Dermis microvascular lymphatic vessel endothelial cell (primary cell): ENCODE measurements at places on chromosomes 4 and X. TPM values are rescaled to one million over a fixed set of nuclear protein-coding genes. Genes with fewer than 3 reads are reported as not detected.
A peak's percentile ranks its signal among the peaks of the same experiment; 100 is the strongest.

GRCh38 chr4:103150677-103151076, 47.5 kb downstream of the CENPE start:
- no peak for DNase-seq

GRCh38 chrX:39652336-39652735, 445.4 kb downstream of the BCOR start:
- no peak for DNase-seq

DNA sequence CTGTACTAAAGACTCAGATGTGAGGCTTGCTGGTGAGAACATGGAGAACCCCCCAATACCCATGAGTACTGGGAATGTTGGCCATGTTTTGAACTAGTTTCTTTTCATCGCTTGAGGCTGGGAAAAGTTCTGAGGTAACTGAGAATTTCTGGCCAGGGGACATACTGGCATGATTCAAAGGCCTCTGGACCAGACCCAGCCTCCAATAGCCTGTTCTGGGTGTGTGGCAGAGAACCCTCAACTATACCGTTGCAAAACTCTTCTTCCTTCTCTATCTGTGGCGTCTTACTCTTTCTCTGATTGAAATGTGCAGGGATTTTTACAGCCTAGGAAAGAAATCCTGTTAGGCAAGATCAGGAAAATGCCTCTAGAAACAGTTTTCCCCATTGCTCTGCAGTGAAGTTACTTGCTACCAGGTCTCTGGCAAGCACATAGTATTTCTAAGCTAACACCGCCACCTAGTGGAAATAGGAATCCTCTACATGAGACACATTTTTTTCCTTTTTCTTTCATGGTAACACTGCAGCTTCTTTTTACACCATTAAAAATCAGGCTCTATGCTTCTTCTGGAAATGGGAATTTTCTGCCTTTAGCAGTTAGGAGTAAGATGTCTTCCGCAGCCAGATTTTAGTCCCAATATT, 170.7 kb upstream of the ZCCHC13 start:
- peak; percentile 62 for DNase-seq

- DNase-seq, result peak; percentile 89
Observed at GRCh38 chr4:85787133-85787532, 312.2 kb downstream of the ARHGAP24 start.

GRCh38 chr4:17577665-17578481, 875 bp downstream of the LAP3 start:
- DNase-seq, result no peak

DNA sequence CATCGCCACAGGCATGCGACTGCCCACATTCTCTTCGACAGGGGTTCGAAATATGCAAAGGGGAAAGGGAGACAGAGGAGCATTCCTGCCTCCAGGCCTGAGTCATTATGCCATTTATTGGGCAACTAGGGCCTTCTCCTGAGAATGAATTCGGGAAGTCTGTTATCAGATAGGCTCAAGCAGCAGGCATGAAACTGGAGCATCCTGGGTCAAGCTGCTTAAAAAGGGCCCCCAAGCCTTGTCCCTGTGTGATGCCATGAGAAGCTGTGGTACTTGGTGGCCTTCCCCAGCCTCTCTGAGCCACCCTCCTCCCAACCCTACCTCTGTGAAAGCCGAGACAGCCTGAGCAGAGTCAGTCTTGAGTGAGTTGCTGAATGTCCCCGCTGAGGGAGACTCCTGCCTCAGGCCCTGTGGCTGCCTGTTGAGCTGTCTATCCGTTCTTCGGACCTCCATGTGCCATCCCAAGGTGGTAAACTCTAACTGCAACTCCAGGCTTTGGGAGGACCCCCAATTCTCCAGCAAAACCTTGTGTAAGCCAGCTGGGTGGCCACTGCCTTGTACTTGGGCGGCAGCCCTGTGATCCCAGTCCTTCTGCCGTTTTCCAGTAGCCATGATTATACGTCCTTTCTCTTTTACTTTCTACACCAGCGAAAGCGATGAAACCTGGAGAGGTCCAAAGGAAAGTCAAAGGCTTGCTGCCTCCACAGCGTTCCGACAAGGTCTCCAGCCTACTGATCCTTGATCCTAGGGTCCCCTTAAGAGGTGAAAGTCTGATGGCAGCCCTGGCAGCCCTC, 37.7 kb downstream of the NBDY start:
- DNase-seq, result no peak

GRCh38 chr4:23819041-23819511, 70.8 kb downstream of the PPARGC1A start:
- DNase-seq, result no peak

DNA sequence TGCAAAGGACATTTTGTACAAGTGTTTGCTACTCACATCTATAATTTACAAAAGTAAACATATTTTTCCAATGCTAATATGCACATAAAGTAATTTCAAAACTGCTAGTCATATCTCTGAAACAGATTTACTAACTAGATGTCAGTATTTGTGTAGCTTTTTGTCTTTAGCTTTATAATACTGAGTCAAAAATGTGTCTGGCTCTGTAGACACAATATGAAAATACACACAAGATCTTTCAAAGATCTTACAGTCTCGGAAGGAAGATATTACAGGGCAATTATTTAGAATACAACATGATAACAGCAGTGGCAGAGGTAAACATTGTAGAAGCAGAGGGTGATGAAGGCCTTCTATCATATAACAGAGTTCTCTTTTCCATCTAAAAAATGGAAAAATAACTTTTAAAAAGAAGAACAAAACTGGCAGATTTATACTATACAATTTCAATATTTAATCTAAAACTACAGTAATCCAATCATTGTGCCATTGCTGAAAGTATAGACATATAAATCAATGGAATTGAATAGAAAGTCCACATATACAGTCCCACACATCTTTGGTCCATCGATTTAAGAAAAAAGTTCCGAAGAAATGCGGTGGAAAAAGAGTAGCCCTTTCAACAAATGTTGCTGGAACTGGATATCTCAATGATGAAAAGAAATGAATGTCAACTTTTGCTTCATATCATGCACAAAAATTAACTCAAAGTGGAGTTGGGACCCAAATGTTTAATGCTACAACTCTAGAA, 29.4 kb downstream of the ARAP2 start:
- no peak for DNase-seq

DNA sequence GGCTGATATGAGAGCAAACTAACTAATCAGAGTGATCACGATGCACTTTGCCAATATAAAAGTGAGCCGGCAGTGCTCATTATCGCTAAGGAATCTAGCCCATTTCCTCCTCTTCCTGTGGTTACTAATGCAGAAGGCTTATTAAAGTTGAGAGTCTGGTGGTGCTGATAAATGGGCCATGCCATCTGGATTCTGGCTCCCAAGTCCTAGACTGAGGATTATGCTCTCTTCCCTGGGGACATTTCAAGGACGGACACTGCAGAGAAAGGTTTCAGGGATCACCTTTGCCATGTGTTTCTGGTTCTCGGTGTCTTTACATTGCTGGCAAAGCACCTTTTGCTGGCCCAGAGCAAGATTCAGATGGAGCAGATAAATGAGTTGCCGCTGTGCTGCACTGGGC, 85.3 kb downstream of the RTL5 start:
- no peak for DNase-seq

DNA sequence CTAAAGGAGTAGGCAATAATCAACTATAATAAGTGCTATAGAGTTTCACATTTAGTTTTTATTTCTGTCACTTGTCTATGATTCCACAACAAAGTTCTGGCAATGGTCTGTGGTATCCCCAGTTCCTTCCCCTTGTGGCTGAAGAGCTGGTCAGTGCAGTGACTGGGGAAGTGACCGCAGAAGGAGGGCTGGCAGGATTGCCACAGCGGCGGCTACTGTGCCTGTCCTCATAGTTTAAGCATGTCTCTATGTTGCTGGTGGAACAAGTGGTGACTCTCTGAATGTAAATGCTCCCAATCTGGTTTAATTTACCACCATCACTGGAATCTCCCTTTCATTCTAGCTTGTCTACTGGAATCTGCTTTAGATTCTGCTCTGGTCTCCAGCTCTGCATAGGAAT, 170.6 kb upstream of the GK2 start:
- no peak for DNase-seq

DNA sequence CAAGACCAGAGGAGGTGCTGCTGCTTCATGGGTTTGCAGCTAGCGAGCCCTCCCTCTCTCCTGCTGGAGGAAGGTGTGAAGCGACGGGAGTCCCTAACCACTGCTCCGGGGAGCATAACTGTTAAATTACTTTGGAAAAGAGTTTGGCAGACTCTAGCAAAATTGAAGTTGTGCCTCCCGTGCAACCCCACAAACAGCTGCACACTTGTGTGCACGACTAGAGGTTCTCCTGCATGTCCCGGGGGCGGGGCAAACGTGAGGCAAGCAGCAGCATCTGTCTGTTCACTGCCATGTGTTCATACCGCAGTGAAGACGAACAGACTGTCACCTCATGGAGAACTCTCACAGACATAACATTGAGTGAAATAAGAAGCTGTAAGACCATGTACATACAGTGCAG, 34.5 kb downstream of the TNIP2 start:
- DNase-seq, result no peak

Gene CXCL8
- 35.7 and 48.3 TPM in 2 replicates for total RNA-seq

Gene HPGD
- not detected in 2 replicates for total RNA-seq

Gene NHS
- 0.13 TPM in 2 replicates for total RNA-seq

Gene MAGEA12
- not detected in 2 replicates for total RNA-seq

Gene TEC
- total RNA-seq, result 0.51 and 1.3 TPM in 2 replicates
